ENCODE measurements at places on chromosomes 13 and 19. TPM values are rescaled to one million over a fixed set of nuclear protein-coding genes. Genes with fewer than 3 reads are reported as not detected.

- no peak overlapping the region for H3K4me3 ChIP-seq
- no peaks in the 10 kb centered on the region for H3K4me1 ChIP-seq
- no peak overlapping the region for H3K27ac ChIP-seq
Measured at GRCh38 chr13:49561062-49561410, 24.3 kb downstream of the RCBTB1 start.

DNA sequence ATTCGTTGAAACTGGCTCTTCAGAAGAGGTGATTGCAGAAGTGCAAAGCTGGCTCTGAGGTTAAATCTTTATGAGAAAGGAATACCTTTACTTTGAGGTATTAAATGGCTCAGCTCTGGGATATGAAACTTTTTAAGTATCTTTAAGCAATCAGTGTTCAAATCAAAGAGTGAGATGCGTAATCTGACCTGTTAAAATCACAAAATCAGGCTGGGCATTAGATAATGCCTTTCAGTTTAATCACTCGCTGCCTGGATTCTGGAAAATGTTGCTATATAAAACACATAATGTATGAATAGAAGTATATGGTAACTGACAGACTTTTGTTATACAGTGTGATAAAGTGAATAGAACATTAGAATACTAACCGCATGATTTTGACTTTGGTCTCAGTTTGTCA is 2.0 kb upstream of the DGKH start:
- H3K27me3 ChIP-seq: peaks cover 53% of the 10 kb centered on the region
- DNase-seq: no peak
- no peak overlapping the region for H3K4me3 ChIP-seq
- no peaks in the 10 kb centered on the region for H3K36me3 ChIP-seq
- H3K4me1 ChIP-seq: peaks cover 17% of the 10 kb centered on the region

- H3K27me3 ChIP-seq: peaks cover 8% of the 10 kb centered on the region
- peak; percentile 55 for DNase-seq
- H3K4me3 ChIP-seq: no peak overlapping the region
- no peaks in the 10 kb centered on the region for H3K36me3 ChIP-seq
- H3K27ac ChIP-seq: no peak overlapping the region
Measured at GRCh38 chr19:19134687-19135158, 3.6 kb downstream of the TMEM161A start.

ZNF497 gene
- total RNA-seq: 3.7 TPM

CGB5 gene
- total RNA-seq: not detected
